GM18507 (cell line): ENCODE measurements at places on chromosomes 5 and 9.

DNA sequence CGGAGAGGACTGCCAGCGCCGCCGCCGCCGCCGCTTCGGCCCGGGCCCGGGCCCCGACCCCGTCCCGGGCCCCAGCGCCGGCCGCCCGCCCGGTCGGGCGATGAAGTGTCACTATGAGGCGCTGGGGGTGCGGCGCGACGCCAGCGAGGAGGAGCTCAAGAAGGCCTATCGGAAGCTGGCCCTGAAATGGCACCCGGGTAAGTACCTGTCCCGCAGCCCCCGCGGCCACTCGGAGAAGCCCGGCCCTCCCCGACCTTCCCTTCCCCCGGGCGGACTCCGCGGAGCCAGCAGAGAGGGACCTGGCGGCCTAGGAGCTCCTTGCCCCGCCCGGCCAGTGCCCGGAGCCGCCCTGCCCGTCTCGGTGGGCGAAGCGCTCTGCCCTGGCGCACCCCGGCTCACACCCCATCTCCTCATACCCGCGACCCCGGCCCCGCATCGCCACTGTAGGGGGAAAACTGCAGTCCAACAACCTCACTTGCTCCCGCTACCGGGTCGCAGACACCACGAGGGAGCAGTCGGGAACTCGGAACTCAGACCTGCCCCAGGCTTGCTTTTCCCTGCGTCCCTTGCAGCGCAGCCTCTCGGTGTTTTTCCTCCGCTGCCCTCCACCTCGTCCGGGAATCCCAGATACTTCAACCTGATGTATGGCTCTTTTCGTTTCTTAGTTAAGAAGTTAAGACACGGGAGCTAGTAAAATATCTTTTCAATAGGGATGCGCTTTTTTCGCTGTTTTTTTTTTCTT is 532 bp downstream of the DNAJC21 start:
- DNase-seq = peak; percentile 65

DNA sequence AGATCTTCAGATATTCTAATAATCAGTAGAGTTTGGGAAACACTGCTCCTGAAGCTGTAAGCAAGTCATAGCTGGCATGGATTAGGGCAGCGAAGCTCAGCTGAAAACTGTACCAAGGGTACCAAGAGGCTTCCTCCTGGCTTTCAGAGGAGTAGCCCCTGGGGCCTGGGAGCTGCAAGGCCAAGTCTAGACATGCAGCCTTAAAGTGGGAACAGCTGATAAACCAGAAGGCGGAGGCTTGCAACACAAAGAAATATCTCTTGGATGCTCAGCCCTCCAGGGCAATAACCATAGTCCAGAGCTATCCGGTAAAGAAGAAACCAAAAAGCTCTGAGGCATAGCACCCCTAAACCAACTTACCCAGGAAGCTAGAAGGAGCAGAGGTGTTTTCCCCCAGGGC is 51.5 kb downstream of the MRPS30 start:
- DNase-seq = no peak

DNA sequence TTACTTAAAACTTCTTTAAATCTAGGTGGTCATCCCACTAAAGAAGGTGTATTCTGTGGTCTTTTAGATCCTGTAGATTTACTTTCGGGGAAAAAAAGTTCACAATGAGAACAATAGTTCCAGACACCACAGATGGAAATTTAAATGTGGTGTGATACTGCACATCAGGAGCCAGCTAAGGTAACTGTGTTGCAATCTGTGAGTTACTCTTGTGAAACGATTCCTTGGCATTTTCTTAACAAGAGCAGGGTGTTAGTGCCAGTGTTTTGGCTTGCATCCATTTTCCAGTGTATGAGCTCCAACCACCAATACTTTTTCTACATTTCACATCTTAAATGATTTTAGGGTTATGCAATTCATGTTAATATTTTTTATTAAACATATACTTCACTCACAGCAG is 674.5 kb downstream of the CETN3 start:
- no peak for DNase-seq

DNA sequence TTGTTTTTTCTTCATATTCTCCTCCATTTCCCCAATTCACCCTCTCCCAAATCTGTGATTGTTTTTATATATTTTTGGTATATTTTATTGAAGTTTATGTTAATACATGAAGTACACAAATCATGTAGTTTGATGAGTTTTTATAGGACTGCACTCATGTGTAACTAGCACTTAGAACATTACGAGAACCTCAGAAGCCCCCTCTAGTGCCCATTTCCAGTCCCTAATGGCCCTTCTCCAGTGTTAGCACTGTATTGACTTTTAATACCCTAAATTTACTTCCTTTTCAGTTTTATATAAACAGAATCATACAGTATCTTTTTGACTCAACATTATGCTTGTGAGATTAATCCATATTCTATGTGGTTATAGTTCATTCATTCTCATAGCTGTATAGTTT is 18.5 kb upstream of the FKTN start:
- DNase-seq = no peak

- no peak for DNase-seq
Measured at GRCh38 chr5:113140837-113141671, 164.5 kb downstream of the DCP2 start.

GRCh38 chr5:4542145-4542778 is 597.9 kb upstream of the ADAMTS16 start:
- DNase-seq = no peak

DNA sequence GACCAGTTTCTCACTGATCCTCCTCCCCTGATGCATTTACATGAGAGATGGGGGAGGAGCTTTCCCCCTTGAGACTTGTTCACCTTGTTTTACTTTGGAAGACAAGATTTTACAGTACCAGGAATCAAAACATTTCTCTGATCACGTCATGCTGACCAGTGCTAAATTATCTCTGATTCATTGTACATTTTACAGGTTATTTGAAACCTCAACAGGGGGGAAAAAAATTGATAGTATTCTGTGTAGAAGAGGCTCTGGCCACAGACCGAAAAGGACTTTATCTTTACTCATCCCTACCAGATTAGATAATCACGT is 133.9 kb downstream of the GRIA1 start:
- DNase-seq = no peak

GRCh38 chr5:108727236-108727650 is 20.5 kb upstream of the FER start:
- no peak for DNase-seq

DNA sequence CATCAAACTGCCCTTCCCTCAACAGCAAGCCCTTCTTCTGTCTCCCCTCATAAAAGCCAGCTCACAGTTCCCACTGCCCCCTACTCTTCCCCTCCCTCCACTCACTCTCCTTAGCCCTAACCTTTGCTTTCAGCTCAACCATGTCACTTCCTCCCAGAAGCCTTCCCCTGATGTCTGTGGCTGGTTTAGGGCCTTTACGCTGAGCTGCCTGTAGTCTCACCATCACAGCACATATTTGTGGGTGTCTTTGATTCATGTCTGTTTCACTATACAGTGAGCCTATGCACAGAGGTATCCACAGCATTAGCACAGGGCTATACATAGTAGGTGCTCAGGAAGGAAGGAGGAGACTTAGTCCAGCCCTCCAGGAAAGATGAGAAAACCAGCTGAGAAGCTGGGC is 34.7 kb downstream of the C9orf50 start:
- no peak for DNase-seq
